NCI-H1694 treated with DMSO at 0.1 percent for 48 hours (cell line): ENCODE measurements at places on chromosomes 7 and 10.

GRCh38 chr7:115526278-115526677, 504.3 kb downstream of the TFEC start:
- DNase-seq = no peak

DNA sequence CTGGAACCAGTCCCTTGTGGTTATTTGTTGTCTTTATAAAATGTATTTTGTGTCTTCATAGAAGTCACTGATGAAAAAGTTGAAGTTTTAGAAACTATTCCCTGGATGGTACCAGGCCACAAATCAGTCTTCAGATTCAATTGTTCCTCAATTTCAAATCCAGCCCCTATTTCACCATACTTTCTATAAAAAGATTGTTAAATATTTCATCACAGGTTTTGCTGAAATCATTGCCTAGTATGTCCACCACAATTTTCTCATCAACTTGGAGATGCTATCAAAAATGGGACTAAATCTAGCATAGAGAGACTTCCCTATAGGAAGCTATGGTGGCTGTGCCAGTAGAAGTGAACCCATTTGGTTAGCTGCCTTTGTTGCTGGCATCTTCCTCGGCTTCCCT, 118.5 kb downstream of the RAB18 start:
- no peak for DNase-seq

GRCh38 chr10:23779301-23779700, 340.4 kb downstream of the OTUD1 start:
- no peak for DNase-seq

DNA sequence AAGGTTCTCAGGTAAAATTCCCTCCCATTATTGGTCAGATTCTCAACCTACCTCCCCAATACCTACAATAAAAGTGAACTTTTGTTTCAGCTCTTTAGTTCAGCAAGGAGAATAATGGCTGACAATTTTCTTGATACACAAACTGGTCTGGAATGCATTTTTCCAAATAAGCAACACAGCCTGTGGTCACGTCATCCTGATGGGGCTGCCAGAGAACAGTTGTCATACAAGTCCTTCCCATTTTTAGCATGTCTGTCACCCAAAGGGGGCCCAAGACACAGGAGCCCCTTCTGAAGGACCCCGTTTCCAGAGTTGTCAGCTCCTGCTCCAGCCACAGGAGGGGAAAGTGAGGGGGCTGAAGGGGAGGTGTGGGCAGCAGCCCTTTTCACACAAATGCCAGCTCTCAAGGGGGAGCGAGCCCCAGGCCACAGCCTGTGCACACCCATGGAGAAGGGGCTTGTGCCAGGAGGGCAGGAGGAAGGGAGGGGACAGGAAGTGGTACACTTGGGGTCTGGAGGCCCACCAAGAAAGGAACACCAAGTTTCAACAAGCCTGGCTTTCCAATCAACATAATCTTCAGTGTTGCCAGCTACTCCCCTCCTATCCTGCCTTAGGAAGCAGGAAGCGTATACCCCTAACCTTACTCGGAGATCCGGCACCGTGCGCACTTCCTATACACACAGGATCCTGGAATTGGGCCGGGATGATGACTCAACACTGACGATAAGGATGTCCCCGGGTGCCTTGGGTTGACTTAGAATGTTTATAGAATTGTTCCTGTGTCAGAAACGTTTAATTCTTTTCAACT, 43.4 kb upstream of the PDLIM1 start:
- no peak for DNase-seq

DNA sequence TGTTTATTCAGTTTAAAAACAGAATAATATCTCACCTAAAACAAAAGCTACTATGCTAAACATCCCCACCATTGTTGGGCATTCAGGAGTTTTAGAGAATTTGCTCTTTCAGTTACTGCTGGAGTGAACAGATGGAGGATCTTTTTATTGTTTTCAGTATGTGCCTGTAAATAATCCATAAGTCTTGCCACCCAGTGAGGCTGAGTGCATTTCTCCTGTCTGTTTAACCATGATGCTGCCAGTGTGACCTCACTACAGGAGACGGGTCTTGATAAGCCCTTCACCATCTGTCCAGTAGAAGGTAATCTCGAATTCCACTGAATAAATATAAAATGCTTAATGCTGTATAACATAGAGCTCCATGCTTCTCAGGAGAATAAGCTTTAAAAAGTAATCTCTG, 430.9 kb downstream of the POM121L12 start:
- DNase-seq = no peak

DNA sequence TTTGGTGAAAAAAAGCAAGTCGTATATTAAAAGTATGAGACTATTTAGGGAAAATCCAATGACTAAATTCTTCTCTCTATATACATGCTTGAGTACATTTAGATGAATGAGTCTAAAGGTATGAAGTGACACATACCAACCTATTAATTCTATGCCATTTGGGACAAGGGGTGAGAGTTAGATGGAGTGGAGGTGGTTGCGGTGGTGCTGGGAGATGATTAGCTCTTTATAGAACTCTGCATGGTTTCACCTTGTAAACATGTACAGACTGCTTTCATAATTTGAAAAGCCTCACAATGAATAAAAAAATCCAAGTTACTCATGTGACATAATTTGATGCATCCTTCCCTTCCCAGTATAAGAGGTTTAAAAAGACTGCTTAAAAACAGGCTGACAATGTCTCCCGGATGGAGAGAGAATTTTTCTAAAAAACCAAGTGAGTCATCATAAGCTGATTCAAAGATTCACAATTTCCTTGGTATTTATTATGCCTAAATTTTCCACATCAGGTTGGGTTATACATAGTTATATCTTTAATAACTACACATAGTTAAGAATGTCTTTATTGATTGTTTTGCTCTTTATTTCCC, 572.8 kb downstream of the REEP3 start:
- DNase-seq = no peak

DNA sequence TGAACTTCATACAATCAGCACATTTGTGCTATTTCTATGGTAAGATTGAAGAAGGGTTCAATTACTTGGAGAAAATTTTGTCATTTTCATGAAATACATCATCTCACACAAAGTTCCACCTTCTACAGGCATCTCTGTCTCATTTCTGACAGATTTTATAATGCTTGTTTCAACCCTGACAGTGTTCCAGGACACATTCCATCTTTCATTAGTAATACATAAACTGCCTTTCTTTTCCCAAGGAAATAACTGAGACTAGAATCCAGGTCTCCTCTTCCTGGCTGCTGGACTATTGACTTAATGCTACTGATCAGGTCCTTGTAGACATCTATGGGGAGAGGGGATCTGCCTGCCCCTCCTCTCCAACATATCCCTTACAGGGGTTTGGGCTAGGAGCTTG, 70.1 kb upstream of the PLPP4 start:
- DNase-seq = no peak

DNA sequence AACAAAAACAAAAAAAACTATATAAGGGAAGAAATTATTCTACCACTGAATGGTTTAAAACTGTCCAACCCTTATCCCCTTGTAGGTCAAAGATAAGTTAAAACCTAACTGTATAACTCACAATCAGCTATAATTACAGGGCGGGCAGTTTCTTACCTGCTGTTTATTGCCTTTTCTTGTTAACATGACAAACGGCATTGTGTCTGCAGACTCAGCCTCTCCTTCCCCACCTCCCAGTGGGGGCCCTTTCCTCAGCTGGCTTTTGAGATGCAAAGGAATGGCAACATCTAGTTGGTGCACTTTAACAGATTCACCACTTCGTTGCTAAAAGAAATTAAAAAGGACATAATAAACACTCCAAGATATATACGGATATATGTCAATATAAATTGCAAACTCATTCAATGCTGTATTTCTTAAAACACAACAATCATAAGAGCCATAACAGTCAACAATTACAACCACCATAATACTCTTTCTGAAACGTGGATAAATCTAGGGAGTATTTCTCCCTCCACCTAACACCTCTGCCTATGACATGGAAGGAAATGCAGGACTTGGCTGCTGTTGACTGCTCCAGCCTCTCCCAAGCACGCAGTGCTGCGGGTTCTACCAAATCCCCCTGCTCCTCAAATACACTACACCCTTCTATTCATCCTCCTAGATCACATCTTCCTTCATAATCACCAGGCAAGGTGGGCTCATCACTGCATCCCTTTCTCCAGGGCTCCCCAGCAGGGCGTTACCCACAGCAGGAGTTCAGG, 106.0 kb downstream of the UPF2 start:
- DNase-seq = no peak
